A549 treated with CORT108297 at 1 μM for 4 hours (cell line): ENCODE measurements at places on chromosomes 11 and 22. TPM values are rescaled to one million over a fixed set of nuclear protein-coding genes. Genes with fewer than 3 reads are reported as not detected.

Gene SLC22A6
- total RNA-seq, result not detected in 5 replicates

Gene HTR3A
- not detected in 5 replicates for total RNA-seq

Gene POU2AF1
- total RNA-seq, result not detected in 5 replicates

Gene UPK3A
- not detected in 5 replicates for total RNA-seq

Gene PHLDB1
- total RNA-seq, result 7.8 to 10.3 TPM (median 9.1 TPM) in 5 replicates

Gene OR52A1
- not detected in 5 replicates for total RNA-seq

Gene CHRM1
- total RNA-seq, result 0.02 to 0.16 TPM (median 0.03 TPM) in 4 of 5 replicates, not detected in the other

Gene TSPAN32
- not detected in 5 replicates for total RNA-seq

Gene GLYATL1
- 0.15 TPM in 1 of 5 replicates, not detected in the others for total RNA-seq

Gene KIF18A
- 13.5 to 21.0 TPM (median 15.5 TPM) in 5 replicates for total RNA-seq

Gene C11orf42
- not detected in 5 replicates for total RNA-seq

Gene PKNOX2
- 0.02 TPM in 1 of 5 replicates, not detected in the others for total RNA-seq

Gene PLA2G3
- total RNA-seq, result not detected in 5 replicates

Gene MAJIN
- not detected in 5 replicates for total RNA-seq

Gene GNAZ
- 1.6 to 3.2 TPM (median 2.7 TPM) in 5 replicates for total RNA-seq

Gene GLYAT
- not detected in 5 replicates for total RNA-seq

Gene HTATIP2
- total RNA-seq, result 182 to 214 TPM (median 193 TPM) in 5 replicates

Gene TEX12
- total RNA-seq, result 0.17 TPM in 1 of 5 replicates, not detected in the others

Gene MS4A5
- total RNA-seq, result not detected in 5 replicates

Gene RAB38
- 0.78 to 1.4 TPM (median 1.0 TPM) in 5 replicates for total RNA-seq

Gene C11orf97
- total RNA-seq, result not detected in 5 replicates

Gene ART1
- not detected in 5 replicates for total RNA-seq

Gene CLCF1
- total RNA-seq, result 39.1 to 53.1 TPM (median 45.3 TPM) in 5 replicates

Gene GAL3ST1
- 6.1 to 10.2 TPM (median 9.2 TPM) in 5 replicates for total RNA-seq

Gene SEPTIN3
- 1.0 to 1.4 TPM (median 1.2 TPM) in 5 replicates for total RNA-seq

Gene FAM227A
- 0.46 to 1.1 TPM (median 0.80 TPM) in 5 replicates for total RNA-seq

Gene BTBD18
- not detected in 5 replicates for total RNA-seq

Gene GLB1L3
- not detected in 5 replicates for total RNA-seq

Gene BCR
- 11.7 to 15.5 TPM (median 15.5 TPM) in 5 replicates for total RNA-seq

Gene RTN4RL2
- total RNA-seq, result 59.0 to 127 TPM (median 116 TPM) in 5 replicates

Gene KREMEN1
- total RNA-seq, result 2.5 to 4.6 TPM (median 3.5 TPM) in 5 replicates

Gene MB
- total RNA-seq, result 6.7 to 8.9 TPM (median 7.7 TPM) in 5 replicates

Gene C11orf16
- not detected in 5 replicates for total RNA-seq

Gene EMID1
- 0.16 to 0.65 TPM (median 0.33 TPM) in 5 replicates for total RNA-seq

Gene FIBIN
- not detected in 5 replicates for total RNA-seq

Gene RBMXL2
- total RNA-seq, result not detected in 5 replicates

Gene E2F8
- total RNA-seq, result 5.5 to 6.8 TPM (median 6.2 TPM) in 5 replicates

Gene KCNJ1
- total RNA-seq, result not detected in 5 replicates

Gene SHANK3
- total RNA-seq, result 3.0 to 5.7 TPM (median 4.6 TPM) in 5 replicates

Gene CABP4
- 0.03 TPM in 1 of 5 replicates, not detected in the others for total RNA-seq
